ENCODE measurements at places on chromosomes 16 and 17.

DNA sequence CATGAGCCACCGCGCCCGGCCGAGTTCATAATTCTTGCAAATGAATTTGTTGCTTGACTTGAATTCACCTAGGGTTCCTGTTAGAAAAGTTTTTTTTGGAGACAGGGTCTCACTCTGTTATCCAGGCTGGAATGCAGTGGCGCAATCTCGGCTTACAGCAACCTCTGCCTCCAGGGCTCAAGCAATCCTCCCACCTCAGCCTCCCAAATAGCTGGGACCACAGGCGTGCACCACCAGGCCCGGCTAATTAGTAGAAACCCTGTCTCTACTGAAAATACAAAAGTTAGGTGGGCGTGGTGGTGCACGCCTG lies 99.8 kb downstream of the MYH11 start:
- DNase-seq, result no peak

GRCh38 chr16:71264299-71264698 lies 24.9 kb downstream of the CMTR2 start:
- no peak for DNase-seq

DNA sequence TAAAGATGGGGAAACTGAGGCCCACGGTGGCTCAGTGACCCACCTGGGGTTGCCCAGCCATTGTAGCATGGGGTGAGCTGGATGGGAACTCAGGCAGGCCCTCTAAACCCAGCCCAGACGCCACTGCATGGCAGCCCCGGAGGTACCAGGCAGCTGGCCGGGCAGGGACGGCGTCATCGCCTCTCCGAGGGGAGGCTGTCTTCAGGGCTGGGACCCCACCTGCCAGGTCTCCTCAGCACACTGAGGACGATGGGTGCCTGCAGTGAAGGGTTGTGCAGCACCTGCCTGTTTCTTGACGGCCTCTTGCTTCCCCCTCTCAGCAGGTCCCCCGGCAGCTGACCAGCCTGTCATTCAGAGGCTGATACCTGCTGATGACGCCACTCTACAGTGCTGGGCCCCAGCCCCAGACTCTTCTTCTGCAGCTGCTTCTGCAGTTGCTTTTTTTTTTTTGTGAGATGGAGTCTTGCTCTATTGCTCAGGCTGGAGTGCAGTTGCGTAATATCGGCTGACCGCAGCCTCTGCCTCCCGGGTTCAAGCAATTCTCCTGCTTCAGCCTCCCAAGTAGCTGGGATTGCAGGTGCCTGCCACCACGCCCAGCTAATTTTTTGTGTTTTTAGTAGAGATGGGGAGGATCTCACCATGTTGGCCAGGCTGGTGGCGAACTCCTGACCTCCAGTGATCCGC lies 24.7 kb downstream of the RNF213 start:
- no peak for DNase-seq

DNA sequence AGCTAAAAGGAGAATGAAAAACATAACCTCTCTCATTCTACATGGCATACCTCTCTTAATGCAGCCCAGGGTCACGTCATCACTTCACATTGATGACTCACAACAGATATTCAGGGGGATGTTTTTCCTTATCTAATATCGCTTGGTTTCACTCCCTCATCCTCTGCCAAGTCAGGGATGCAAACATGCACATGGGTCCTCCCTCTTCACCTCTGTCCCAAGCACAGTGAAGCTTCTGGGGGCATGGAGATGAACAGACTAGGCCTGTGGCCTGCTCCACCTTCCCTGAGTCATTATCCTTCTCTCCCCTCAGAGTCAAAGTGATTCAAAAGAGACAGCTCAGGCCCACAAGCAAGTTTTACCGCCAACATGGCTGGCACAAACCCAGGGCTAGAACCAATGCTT lies 2.3 kb upstream of the MT2A start:
- DNase-seq, result no peak

DNA sequence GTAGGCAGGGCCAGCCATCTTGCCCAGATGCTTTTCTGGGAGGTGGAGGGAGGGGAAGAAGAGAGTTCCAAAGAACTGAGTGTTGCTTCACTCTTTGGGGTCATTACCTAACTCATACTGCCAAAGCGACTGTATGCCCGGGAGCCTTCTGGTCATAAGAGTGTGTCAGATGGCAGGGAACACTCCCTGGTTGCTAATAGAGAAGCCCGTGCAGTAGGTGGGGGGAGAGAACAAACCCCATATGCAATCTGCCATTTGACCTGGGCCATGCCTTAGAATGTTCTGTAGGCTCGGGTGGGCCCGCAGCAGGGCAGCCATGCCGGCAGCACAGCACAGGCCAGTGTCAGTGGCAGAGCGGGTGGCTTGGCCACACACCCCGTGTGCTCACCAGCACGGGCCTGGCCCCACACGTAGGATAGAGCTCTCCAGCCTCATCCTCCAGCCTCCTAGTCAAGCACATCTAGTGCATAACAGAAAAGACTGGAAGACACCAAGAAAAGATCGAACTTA lies 120.5 kb downstream of the SOCS1 start:
- no peak for DNase-seq

DNA sequence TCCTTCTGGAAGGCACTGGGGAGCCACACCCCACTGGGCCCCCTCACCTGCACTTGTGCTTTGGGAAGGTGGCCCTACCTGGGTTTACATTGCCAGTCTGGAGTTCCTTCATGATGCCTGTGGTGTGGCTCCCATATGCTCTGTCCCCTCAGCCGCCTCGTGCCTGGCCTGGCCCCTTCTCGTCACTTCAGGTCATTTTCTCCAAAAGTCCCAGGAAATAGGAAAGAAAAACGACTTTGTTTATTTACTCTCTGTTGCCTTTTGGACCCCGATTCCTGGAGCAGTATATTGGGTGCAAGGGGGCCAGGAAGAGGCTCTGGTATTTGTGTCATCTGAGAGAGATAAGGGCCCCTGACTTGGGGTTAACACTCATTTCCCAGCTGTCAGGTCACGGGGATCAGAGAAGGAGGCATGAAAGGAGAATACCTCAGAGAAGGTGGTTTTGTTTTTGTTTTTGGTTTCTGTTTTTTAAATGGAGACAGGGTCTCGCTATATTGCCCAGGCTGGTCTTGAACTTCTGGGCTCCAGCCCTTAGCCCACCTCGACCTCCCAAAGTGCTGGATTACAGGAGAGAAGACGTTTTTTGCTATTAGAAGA lies 4.7 kb downstream of the SOCS3 start:
- DNase-seq, result no peak

GRCh38 chr17:39872751-39873150 lies 4.7 kb downstream of the ZPBP2 start:
- DNase-seq, result no peak

- no peak for DNase-seq
Observed at GRCh38 chr17:57721967-57722703, 23.0 kb downstream of the CCDC182 start.

DNA sequence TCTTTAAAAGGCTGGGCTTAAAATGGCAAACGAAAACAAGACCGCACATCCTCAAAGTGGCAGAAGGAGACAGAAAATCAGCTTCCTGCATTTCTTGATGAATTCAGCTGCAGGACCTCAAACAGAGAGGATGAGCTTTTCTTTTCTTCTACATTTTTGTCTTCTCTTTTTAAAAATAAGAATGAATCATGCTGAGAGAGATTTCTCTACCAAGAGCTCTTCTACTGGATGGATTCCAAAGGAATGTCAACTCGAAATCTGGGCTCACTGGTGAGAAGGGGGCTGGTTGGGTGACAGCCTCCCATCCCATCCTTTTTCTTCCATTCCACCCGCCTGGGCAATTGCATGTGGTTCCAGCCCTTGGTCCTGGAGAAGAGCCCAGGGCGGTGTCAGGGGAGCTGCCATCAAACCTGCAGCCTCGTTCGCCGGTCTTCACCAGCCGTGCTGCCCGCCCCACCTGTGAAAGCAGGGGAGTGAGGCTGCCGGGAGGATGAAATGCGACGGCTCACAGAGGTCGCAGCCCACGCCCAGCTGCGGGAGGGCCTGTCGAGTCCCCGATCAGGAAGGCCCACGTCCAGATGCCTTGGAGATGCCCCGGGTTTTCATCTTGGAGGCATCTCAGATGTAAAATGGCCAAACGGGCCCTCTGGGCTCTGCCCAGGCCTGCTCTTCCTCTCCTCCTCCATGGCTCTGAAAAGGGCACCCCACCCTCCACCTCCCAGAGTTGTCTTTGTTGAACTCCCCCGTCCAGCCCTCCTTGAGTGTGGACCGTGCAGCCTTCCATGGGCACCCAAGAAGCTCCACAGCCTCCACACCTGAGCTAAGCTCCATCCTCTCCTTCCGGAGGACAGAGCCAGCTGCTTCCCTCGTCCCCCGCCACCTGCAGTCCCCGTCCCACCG lies 121.9 kb downstream of the FOXL1 start:
- no peak for DNase-seq

- no peak for DNase-seq
Observed at GRCh38 chr17:31078290-31078689, 16.5 kb upstream of the NF1 start.

GRCh38 chr17:72282439-72283029 lies 161.7 kb downstream of the SOX9 start:
- DNase-seq, result no peak

- DNase-seq, result no peak
Observed at GRCh38 chr16:351804-352520, 561 bp downstream of the AXIN1 start.

DNA sequence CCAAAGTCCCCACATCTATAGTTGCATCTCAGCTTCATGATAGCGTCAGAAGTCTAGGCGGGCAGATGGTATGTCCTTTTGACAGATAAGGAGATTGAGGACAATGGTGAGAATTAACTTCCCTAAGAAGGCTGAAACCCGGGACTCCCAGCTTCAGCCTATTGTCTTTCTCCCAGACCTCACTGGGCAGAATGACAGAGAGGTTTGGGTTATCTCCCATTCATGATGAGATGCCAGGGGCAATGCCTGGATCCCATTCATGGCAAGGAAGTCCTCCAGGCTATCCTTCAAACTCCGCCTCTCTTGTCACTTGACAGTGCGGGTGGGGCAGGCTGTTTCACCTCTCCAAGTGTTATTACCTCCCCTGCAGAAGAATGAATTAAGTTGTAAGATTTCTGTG lies 100.3 kb downstream of the IRX5 start:
- DNase-seq, result no peak

GRCh38 chr17:73705594-73705993 lies 61.3 kb upstream of the SDK2 start:
- DNase-seq, result no peak

DNA sequence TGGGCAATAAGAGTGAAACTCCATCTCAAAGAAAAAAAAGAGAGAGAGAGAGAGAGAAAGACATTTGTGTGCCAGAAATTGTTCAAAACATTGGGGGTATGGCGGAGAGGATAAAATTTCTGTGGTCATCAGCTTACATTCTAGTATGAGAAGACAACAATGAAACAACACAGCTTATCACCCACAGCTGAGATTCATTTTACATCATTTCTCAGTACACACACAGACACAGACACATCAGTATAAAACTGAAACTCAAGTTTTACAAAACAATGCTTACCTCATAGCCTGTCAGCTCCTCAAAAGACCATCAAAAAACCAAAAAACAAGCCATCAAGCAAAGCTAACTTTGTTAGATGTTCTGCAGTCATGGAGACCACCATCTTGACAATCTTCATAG lies 31.4 kb upstream of the CNEP1R1 start:
- DNase-seq, result no peak

DNA sequence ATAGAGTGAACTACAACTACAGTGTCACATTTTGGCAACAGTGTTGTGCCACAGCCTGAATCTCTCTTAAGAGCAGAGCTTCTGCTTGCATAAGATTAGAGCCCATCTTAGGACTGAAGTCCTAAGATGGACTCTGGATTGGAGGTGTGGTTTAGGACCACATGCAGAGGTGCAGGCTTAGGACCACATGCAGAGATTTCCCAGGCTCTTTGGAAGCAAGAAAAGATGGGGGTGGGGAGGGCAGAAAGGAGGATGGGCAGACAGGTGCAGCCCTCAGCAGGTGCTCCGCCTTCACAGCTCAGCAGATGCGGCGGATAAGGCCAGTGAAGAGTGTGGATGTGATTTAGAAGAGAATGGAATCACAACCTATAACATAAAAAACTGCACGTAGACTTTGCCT lies 128.7 kb downstream of the TANGO6 start:
- peak; percentile 26 for DNase-seq

DNA sequence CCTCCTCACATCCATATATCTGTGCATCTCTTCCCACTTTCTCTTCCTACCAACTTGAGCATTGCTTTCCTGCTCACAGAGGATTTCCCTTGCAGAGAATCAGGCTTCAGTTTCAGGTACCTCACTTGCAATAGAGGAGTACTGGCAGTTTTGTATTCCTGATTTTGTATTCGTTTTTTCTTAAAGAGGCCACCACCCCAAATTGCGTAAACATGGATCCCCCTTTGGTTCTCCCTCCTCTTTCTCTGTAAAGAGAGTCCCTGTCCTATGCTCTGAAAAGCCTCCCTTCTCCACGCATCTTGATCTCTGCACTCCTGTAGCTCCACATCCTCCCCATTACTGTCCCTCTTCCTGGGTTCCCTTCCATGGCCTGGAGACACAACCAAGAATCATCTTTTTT lies 32.2 kb downstream of the TEKT3 start:
- no peak for DNase-seq

- DNase-seq, result no peak
Observed at GRCh38 chr17:14204084-14204483, 32.6 kb downstream of the CDRT15 start.

- DNase-seq, result peak; percentile 16
Observed at GRCh38 chr16:78503602-78504001, 404.1 kb downstream of the WWOX start.

DNA sequence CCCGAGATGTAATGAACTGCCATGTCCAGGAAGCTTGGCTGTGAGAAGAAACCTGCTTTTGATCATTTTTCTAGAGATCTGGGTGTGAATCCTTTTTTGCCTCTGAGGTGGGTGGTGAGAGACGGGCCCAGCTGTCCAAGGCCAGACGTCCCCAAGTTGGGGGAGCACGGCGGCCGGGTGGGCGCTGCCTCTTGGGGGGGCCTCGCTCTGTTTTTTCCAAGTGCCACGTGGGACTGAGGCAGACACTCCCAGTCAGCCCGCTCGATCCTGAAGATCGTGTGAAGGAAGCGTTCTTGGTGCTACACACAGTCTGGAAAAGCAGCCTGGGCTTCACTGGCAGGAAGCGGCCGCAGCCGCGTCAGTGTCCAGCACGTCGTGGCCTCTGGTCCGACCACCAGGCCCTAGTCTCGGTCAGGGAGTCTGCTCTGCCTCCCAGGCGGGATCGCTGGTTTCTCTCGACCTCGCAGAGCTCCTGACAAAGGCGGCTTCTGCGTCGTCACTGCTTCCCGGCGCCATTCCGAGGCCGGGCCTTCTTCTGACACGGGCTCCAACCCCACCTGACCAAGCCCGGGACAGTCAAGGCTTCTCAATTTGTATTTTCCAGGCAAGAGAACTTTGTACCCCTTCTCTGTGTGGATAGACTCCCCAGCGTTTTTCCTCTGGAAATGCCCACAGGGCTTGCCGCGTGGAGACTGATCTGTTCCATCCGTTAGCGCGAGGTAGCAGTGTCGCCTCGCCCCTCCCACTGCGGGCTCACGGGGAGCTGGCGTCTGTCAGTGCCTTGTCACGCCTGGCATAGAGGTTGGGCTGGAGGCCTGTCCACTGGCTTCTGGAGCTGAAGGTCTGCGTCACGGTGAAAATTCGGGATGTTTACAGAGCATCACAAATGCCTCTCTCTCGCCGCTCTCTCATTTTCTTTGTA lies 12.4 kb downstream of the PRSS27 start:
- DNase-seq, result no peak
